Activated naive CD8-positive, alpha-beta T cell treated with anti-CD3 and anti-CD28 coated beads, Interleukin-2, amount 10 ng/mL, durations not matched to agents 7 days and 5 days (primary cell): ENCODE measurements at places on chromosomes 1 and 21.

GRCh38 chr1:212415107-212415841 lies 588 bp upstream of the PACC1 start:
- H3K4me1 ChIP-seq, result peaks cover 27% of the 10 kb centered on the region
- no peaks in the 10 kb centered on the region for H3K27me3 ChIP-seq
- peak overlapping the region; percentile 96 for H3K27ac ChIP-seq

DNA sequence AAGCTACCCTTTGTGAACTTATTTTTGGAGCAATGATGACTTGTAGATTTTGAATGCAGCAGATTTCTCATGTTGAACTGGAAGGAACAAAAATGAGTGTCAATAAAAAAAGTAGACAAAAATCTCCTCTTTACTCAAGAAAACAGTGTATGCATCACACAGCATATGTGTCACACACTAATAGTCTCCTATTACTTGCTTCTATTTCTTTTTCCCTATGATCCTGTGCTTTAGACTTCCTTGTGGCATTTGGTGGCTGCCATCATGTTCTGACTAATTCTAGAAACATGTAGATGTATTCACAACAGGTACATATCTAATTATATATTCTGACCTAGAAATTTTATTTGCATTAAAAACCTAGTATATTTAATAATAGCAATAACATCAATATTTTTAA lies 14.3 kb downstream of the RC3H1 start:
- peaks cover 31% of the 10 kb centered on the region for H3K36me3 ChIP-seq
- H3K27ac ChIP-seq, result no peak overlapping the region
- H3K27me3 ChIP-seq, result no peaks in the 10 kb centered on the region
- H3K4me3 ChIP-seq, result no peak overlapping the region
- DNase-seq, result no peak
- H3K4me1 ChIP-seq, result peaks cover 17% of the 10 kb centered on the region

DNA sequence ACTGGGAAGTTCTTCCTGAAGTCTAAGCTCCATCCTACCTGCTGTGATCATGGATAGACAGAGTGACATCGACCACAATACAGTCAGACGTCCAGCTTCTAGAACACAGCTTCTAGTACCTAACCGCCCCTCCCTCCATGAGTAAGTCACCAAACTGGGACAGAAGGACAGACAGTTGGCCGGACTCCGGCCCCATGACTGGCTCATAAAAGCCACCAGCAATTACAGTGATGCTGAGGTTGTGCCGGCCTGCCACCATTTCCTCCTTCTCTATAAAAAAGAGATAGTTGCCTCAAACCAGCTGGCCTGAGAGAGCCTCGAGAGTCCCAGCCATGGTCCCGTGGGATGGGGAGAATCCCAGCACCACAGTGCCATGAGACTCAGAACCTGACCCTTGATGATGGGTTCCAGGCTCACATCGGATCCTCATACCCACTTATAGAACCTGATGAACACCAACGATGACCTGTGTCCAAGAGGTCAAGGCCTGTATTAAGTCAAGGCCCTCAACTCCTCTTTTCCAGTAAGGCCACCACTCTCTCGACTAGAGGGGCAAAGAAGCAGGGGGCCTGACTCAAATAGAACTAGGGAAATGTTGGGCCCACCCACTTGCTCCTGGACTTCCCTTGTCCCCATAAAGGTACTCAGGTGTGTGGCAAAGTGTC lies 3.4 kb downstream of the MEF2D start:
- no peak overlapping the region for H3K4me3 ChIP-seq
- DNase-seq, result no peak
- no peak overlapping the region for H3K27ac ChIP-seq
- H3K36me3 ChIP-seq, result peaks cover 17% of the 10 kb centered on the region
- no peaks in the 10 kb centered on the region for H3K27me3 ChIP-seq

GRCh38 chr21:35538386-35538785 lies 489.3 kb upstream of the RUNX1 start:
- H3K4me3 ChIP-seq, result no peak overlapping the region
- no peak overlapping the region for H3K27ac ChIP-seq
- no peaks in the 10 kb centered on the region for H3K27me3 ChIP-seq
